ENCODE measurements at places on chromosomes 16 and 17. TPM values are rescaled to one million over a fixed set of nuclear protein-coding genes. Genes with fewer than 3 reads are reported as not detected.

Gene GCGR
- 0.08 TPM for total RNA-seq

Gene HBA1
- total RNA-seq = 7.9 TPM

Gene SBK1
- total RNA-seq = 0.52 TPM

Gene CTF1
- total RNA-seq = 2.3 TPM

Gene CNTD1
- total RNA-seq = not detected

Gene OR3A3
- not detected for total RNA-seq

Gene RND2
- 0.16 TPM for total RNA-seq

Gene RMI2
- total RNA-seq = 11.0 TPM

Gene SLC13A2
- total RNA-seq = not detected

Gene KLHL10
- total RNA-seq = 0.32 TPM

Gene DOC2A
- 0.20 TPM for total RNA-seq

Gene KRTAP4-1
- not detected for total RNA-seq

Gene TMC6
- total RNA-seq = 50.2 TPM

Gene GRAP
- total RNA-seq = 1.00 TPM

Gene C16orf46
- not detected for total RNA-seq

Gene CIITA
- 4.5 TPM for total RNA-seq

Gene TMIGD1
- total RNA-seq = not detected

Gene B9D1
- total RNA-seq = 12.7 TPM

Gene TBX21
- total RNA-seq = not detected

Gene FBXO39
- 0.68 TPM for total RNA-seq

Gene RDM1
- 1.1 TPM for total RNA-seq

Gene ESRP2
- total RNA-seq = 82.1 TPM

Gene KRTAP9-4
- total RNA-seq = not detected

Gene GDPD3
- 85.3 TPM for total RNA-seq

Gene KIF18B
- total RNA-seq = 10.4 TPM

Gene KRTAP4-3
- total RNA-seq = not detected

Gene CA7
- total RNA-seq = not detected

Gene CLDN7
- total RNA-seq = 279 TPM

Gene MARVELD3
- 3.6 TPM for total RNA-seq

Gene CBLN1
- total RNA-seq = 0.36 TPM

Data from esophagus mucosa (tissue), 1 donor.